ENCODE measurements at places on chromosomes 12 and 14.
A peak's percentile ranks its signal among the peaks of the same experiment; 100 is the strongest.

DNA sequence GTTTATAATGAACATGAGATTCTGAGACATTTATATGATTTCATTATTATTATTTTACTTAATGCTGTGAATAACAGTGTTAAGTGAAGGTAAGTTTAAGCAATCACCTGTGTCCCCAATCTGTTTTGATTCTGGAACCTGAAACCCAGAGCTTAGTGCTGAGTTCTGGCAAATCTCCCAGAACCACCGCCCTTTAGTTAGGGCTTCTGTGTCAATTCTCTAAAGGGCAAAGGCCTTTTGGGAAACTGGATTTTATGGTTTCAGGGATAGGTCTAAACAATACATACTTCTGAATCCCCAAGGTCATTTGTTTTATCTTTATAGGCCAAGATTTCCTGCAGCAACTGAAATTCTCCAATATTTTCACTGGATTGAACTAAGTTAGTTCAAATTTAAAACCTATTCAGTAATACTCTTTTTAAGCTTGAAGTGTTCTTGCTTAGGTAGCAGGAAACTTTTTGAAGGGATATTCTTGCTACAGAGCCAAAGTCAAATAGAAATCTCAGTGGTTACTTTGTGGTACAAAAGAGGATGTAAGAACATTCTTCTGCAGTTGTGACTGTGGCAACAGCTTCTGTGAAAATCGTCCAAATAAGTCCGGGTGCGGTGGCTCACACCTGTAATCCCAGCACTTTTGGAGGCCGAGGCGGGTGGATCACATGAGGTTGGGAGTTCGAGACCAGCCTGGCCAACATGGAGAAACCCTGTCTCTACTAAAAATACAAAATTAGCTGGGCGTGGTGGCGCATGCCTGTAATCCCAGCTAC, 10.0 kb upstream of the PKP2 start:
- DNase-seq: no peak

DNA sequence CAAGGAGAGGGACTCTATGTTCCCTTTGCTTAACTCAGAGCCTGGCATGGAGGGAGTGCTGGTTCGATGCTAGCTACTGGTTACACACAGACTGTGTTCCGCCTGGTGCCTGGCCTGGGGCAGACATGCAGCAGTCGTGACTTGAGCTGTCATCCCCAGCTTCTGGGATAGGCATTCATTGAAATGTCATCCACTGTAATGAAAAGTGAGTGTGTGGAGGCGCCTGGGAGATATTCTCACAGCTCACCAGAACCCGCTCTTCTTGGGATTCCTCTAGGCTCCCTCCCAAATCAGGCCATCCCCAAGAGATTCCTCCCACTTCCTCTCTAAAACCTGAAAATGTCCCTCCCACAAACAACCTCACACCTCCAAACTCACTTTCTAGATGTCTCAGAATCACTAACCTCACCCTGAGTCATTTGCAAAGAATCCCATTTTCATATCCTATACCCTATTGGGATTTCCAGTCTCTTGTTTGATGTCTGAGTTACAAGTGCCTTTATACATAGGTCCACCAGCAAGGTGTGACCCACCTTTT, 82.8 kb downstream of the CRACR2A start:
- no peak for DNase-seq

DNA sequence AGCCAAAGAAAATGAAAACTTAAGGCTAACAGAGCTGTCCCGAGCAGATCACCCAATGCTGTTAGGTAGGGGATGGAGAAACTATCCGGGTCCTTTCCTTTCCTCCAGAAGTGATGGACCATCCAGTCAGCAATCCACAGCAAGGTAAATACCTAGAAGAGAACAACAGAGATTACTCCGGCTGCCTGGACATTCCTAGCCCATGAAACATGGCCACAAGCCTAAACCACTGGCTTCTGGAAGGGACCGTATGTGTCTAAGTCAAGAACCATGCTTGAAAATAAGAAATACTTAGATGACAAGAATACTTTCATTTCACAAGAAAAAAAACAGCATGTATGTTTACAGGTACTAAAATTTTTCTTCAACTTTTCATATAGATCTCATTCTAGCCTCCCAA, 152.9 kb downstream of the SLC41A2 start:
- no peak for DNase-seq

GRCh38 chr14:100524933-100525243, 62.3 kb downstream of the BEGAIN start:
- DNase-seq: no peak

- DNase-seq: no peak
Observed at GRCh38 chr12:109817627-109818231, 15.5 kb downstream of the TRPV4 start.

DNA sequence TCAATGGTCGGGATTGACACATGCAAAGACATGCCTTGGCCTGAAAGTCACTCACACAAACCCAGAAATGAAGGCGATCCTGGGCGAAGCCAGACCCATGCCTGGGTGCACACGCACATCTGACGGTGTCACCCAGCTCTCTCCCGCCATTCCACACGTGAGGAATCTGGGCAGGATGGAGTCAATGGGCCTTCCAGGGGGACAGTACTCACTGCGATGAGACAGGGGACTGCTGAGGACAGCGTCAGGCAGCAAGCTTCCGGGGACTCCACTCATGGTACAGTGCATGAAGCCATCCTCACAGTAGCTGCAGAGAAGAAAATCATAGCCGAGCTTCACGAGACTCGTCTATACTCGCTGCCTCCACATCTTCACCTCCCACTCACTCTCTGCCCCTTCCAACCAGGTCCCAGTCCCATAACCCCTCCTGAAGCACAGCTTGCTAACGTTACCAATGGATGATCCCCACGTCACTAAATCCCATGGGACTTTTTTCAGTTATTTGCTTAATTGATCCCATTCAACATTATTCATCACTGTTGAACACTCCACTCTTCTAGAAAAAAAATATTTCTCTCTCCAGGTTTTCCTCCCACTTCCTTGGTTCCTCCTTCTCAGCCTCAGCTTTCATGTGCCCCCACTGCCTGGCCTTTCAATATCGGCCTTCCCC, 77.8 kb downstream of the VWF start:
- no peak for DNase-seq

GRCh38 chr12:112557951-112558630, 139.3 kb downstream of the PTPN11 start:
- no peak for DNase-seq

DNA sequence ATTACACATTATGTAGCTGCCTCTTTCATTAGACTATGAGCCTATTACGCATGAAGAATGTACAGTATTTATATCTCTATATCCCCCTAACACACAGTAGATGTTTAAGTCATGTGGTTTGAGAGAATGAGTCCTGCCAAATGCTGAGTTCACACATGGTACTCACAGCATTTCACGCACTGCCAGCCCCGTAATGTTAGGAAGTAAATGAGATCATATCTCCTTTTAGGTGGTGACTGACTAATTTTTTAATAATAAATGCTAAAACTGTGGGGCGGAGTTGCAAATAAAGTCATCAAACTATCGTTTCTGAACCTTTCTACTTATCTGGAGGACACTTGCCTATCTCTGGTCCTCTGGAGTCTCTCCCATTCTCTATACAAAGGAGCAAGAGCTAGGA, 343.8 kb downstream of the ADAMTS20 start:
- DNase-seq: no peak

DNA sequence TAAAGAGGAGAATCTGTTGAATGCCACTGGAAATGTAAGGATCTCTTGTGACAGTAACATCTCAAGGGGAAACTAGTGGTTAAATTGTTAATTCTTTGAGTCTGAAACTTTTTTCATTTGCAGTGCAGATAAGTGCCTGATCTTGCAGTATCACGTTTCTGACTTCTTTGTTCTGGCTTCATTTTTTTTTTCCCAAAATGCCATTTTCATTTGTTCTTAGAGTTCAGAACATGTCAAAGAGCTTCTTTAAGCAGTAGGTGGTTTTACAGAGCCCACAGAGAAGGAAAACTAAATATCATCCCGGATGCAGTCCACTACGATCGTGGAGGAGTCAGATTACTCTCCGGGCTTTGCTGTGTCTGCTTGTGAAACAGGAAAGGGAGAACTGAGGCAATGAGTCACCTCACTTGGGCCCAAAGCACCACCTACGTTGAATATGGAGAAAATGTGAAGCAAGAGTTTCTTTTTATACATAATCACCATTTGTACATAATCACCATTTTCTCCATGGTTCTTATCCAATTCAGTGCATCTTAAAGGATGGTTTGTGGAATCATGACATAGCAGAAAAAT, 43.9 kb downstream of the HMGA2 start:
- DNase-seq: no peak

DNA sequence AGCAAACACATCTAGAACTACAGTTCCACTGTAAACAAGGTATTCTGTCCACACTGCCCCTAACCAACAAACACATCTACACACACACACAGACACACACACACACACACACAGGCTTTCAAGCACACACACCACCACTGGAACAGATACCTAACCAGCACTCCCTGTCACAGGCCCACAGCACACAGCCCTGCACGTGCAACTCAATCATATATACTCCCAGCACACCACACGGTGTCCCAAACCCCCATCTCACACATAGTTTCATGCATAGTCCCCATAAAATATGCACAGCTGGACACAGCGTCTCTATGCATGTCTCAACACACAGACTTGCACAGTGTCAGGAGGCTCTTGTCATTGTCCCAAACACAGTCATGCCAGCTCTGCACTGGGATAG, 27.6 kb downstream of the KRT8 start:
- DNase-seq: no peak

DNA sequence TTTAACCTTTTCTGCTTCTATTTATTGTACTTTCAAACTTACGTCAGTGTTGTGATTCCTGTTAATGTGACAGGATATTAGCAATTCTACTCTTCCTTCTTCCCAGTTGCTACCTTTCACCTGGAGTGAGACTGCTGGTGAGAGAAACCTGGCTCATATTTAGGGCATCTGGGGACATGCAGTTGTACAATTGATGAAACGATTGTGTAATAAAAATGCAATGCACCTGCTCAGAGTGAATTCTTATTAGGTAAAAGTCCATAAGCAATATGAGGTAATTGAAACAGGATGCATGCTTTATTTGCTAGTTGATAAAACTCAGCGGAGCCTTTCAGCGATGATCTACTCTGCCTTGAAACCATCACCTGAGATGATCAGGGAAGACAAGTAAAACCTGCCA, 116.1 kb upstream of the FBXO33 start:
- DNase-seq: no peak

- DNase-seq: no peak
Observed at GRCh38 chr12:102702447-102703114, 214.5 kb downstream of the PAH start.

DNA sequence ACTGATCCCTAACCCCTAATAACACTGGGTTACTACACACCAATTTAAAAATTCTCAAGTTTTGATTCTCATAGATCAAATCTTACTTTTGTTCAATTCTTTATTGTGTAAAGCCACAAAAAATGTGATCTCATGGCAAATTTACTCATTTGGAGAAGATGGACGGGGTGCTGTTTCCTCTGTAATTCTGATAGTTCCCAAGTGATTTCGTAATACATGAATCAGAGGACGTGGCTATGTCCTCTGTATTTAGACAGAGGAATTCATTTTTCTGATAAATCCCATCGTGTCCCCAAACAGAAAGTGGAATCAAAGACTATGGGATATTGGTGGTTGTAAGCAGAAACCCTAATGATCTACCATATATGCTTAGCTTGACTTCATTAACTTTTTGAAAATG, 76.6 kb upstream of the GNG2 start:
- DNase-seq: no peak

- no peak for DNase-seq
Observed at GRCh38 chr12:69822201-69822860, 2.7 kb upstream of the MYRFL start.

DNA sequence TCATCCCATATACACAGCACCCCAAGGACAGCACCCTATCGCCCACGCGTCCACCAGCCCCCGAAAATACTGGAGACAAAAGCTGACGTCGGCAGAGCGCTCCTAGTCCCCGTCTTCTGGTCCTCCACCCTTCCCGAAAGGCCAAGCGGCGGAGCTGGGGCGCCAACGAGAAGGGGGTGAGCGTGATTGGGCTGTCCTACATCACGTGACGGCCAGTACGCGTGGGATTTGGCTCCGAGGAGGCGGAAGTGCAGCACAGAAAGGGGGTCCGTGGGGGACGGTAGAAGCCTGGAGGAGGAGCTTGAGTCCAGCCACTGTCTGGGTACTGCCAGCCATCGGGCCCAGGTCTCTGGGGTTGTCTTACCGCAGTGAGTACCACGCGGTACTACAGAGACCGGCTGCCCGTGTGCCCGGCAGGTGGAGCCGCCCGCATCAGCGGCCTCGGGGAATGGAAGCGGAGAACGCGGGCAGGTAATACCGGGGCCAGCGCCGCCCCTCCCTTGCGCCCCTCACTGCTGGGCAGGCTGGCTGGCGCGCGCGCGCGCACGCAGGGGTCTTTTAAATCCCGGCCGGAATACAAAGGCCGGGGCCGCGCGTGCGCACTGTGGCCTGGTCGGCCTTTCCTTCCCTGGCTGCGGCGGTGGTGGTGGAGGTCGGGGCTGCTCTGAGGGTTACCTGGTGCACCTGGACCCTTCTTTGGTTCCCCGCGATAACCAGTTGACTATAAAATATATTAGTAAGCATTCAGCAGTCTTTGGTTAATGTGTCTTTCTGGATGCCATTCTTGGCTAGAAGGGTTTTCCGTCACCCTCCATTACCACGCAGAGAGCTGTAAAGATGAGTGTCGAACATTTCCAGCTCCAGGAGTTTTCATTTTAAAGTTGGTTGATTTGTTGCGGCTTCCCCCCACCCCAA, at the start of gene TDG:
TSS of gene TDG (plus strand) at position 283 of the 915 bp plus-strand sequence. CDS start at position 449, 166 bp downstream.
- peak; percentile 95 for DNase-seq

GRCh38 chr12:94532490-94533422, 73.1 kb upstream of the CEP83 start:
- peak; percentile 59 for DNase-seq

GRCh38 chr14:75426332-75427125, 1.3 kb upstream of the JDP2 start:
- no peak for DNase-seq

DNA sequence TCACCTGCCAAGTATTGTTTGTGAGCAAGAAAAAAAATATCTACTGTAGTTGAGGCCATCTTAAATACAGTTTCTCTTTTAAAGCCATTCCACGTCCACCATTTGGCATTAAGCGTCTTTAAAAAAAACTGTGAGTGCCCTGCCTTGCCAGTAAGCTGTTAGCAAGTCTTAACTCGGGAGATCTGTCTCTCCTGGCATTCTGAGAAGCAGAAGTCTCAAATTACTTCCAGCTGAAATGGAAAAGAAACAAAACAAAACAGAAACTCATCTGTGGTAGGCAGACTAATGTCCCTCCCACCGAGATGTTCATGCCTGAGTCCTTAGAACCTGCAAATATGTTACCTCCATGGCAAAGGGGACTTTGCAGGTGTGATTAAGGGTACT, 126.2 kb downstream of the CRADD start:
- DNase-seq: no peak
